ENCODE measurements at places on chromosomes 6 and 20.
A peak's percentile ranks its signal among the peaks of the same experiment; 100 is the strongest.

GRCh38 chr6:34022873-34023255 lies 123.0 kb downstream of the GRM4 start:
- H3K4me3 ChIP-seq: no peak overlapping the region
- peaks cover 22% of the 10 kb centered on the region for H3K4me1 ChIP-seq
- no peak for DNase-seq
- H3K27me3 ChIP-seq: peaks cover 34% of the 10 kb centered on the region
- H3K27ac ChIP-seq: no peak overlapping the region

DNA sequence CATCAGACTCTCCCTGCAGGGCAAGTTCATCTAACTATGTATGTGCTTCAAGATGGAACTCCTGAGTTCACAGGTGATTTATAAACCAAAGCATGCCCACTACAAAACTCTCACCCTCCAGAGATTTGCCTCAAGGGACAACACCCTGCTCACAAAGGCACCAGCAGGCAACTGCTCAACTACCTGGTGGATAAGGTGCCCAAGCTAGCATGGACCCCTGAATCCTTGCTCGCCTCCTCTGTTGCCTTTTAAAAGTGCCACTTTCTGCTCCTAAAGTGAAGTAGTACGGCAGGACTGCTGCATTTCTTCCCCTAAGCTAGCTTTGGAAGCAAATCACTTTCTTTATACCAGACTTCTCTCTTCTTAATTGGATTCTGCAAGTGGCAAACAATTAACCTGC lies 1.2 kb downstream of the LPA start:
- peaks cover 2% of the 10 kb centered on the region for H3K27me3 ChIP-seq
- H3K4me3 ChIP-seq: no peak overlapping the region
- peaks cover 11% of the 10 kb centered on the region for H3K4me1 ChIP-seq

- no peak overlapping the region for H3K4me3 ChIP-seq
- H3K27ac ChIP-seq: peak overlapping the region; percentile 60
- peaks cover 53% of the 10 kb centered on the region for H3K4me1 ChIP-seq
- no peak for DNase-seq
- H3K27me3 ChIP-seq: no peaks in the 10 kb centered on the region
These were observed 29.3 kb downstream of the ARHGAP18 start for GRCh38 chr6:129680633-129681032.

DNA sequence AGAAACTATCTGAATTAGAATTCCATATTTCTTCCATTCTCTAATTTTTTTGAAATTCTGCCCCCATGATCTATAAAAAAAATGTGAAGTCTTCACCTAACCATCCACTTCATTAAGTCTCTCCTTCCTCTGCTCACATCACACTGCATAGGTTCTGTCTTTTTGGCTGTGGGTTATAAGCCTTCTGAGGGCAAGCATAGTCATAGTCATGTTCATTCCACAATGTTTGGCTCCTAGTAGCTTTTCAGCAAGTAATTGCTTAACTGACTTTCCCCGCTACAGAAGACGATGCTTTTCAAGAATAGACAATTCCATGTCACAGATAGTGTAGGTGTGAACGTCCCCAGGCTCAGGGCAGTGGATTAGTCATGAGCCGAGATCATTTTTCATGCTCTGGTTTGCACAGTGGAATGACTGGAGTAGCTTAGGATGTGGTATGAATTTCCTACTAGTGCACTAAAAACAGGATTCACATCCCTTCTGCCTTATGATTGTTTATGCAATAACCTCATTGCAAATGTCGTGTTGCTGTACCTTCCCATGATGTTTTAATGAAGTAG lies 29.1 kb downstream of the WRNIP1 start:
- no peak overlapping the region for H3K4me3 ChIP-seq
- H3K27me3 ChIP-seq: no peaks in the 10 kb centered on the region
- peak overlapping the region; percentile 12 for H3K27ac ChIP-seq
- peaks cover 3% of the 10 kb centered on the region for H3K36me3 ChIP-seq
- no peak for DNase-seq
- peaks cover 15% of the 10 kb centered on the region for H3K4me1 ChIP-seq

DNA sequence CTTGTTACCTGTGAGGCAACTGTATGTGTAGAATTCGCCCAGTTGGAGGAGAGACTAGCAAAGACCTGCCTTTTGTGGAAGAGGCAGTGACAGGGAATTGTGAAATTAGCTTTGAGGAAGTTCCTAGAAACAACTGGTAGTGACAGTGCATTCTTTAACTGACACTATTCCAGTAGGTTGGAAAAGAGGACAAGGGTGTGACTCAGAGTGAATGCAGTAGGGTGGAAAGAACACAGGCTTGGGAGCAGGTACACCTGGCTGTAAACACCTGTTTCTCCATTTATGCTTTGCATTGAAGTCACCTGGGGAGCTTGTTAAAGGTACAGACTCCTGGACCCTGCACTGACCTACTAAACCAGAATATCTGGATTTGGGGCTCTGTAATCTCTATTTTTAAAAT lies 295.7 kb downstream of the PHACTR1 start:
- DNase-seq: no peak
- H3K4me1 ChIP-seq: peaks cover 33% of the 10 kb centered on the region
- H3K27me3 ChIP-seq: peaks cover 59% of the 10 kb centered on the region
- H3K27ac ChIP-seq: peak overlapping the region; percentile 38
- no peaks in the 10 kb centered on the region for H3K36me3 ChIP-seq

DNA sequence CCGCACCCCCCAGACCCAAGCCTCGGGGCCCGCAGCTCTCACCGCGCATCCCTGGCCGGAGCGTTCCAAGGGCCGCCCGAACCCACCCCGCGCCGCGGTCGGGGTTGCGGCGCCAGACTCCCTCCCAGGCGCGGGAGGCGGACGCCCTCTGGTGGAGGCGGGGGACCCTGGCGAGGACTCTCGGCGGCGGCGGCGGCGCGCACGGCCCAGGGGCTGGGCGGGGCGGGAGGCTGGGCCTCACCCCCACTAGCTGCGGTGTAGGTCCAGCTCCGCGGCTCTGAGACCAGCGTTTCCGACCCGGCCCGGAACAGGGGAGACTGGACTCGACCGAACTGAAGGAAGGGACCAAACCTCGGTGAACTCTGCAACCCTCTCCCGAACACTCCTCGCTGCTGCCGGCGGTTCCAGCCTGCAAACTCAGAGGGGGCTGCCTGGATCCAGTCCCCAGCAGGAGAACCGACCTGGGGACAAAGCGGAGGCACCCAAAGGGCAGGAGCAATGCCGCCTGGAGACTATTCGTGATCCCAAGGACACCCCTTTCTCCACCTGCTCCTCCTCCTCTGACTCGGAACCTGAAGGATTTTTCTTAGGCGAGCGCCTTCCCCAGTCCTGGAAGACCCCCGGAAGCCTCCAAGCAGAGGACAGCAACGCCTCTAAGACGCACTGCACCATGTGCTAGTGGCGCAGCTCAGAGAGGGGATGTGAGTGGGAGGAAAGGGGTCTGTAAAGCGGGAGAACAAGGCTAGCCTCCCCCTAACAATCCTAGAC lies 859 bp upstream of the TOMM6 start:
- peaks cover 3% of the 10 kb centered on the region for H3K36me3 ChIP-seq
- peak; percentile 87 for DNase-seq
- peaks cover 4% of the 10 kb centered on the region for H3K27me3 ChIP-seq
- H3K27ac ChIP-seq: peak overlapping the region; percentile 96
- H3K4me3 ChIP-seq: peak overlapping the region; percentile 95

DNA sequence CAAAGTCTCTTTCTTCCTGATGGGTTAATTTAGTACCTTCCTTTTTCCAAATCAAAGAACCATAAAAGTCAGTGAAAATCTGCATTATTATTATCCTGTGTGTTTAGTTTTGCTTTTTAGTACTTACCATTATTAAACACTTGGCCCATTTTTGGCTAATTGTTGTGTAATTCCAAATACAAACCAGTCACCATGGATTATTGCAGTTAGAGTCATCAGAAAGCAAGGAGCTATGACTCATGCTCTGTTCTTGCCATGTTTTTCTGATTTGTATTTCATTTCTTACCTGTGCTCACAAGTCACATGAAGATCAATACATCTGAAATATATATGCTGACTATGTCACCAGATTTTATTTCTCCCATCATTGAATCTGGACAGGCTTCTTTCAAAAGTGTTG lies 31.3 kb downstream of the SLC22A3 start:
- no peak overlapping the region for H3K27ac ChIP-seq
- no peak overlapping the region for H3K4me3 ChIP-seq
- DNase-seq: no peak
- H3K36me3 ChIP-seq: no peaks in the 10 kb centered on the region
- H3K4me1 ChIP-seq: no peaks in the 10 kb centered on the region
- no peaks in the 10 kb centered on the region for H3K27me3 ChIP-seq

DNA sequence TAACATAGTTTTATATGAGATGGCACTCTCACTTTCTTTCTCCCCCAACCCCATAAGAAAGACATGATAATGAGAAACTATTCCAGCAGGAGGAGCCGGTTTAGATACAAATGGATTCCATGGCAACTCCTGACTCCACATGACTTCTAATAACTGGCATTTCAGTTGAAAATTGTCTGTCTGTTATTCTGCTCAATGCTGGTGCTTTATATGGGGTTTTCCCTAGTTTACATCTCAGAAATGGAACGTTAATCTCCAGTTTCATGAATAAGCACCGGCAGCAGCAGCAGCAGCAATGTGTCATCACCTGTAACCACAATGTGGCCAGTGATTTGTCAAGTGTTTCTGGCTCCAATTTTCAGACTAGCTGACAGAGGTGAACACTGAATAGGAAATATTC lies 8.0 kb upstream of the SIM1 start:
- no peak overlapping the region for H3K27ac ChIP-seq
- H3K36me3 ChIP-seq: no peaks in the 10 kb centered on the region
- no peak for DNase-seq

GRCh38 chr6:81241126-81242041 lies 511.1 kb downstream of the TENT5A start:
- H3K27ac ChIP-seq: no peak overlapping the region
- H3K4me1 ChIP-seq: no peaks in the 10 kb centered on the region
- no peak overlapping the region for H3K4me3 ChIP-seq
- no peak for DNase-seq
- no peaks in the 10 kb centered on the region for H3K36me3 ChIP-seq
- no peaks in the 10 kb centered on the region for H3K27me3 ChIP-seq

DNA sequence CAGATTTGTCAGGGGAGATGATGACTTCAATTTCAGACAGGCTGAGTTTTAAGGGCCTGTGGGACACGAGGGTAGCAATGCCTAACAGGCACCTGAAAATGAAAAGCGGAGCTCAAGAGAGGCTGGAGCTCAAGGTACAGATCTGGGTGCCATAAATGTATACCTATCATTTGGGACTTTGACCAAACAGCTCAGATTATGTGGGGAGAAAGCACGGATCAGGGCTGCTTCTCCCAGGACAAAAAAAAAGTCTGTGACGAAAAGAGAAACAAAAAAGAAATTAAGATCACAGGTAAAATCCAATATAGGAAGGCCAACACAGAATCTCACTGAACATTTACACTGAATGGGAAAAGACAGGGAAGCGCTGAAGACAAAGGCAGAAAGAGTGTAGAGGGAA lies 1.9 kb downstream of the PRELID3B start:
- no peak for DNase-seq
- peak overlapping the region; percentile 91 for H3K4me3 ChIP-seq
- H3K27ac ChIP-seq: peak overlapping the region; percentile 14
- peaks cover 16% of the 10 kb centered on the region for H3K4me1 ChIP-seq
- H3K27me3 ChIP-seq: no peaks in the 10 kb centered on the region

GRCh38 chr6:112359863-112360262 lies 12.7 kb downstream of the RFPL4B start:
- H3K27me3 ChIP-seq: peaks cover 3% of the 10 kb centered on the region
- no peak overlapping the region for H3K27ac ChIP-seq
- H3K4me1 ChIP-seq: no peaks in the 10 kb centered on the region
- H3K36me3 ChIP-seq: no peaks in the 10 kb centered on the region
- DNase-seq: no peak

DNA sequence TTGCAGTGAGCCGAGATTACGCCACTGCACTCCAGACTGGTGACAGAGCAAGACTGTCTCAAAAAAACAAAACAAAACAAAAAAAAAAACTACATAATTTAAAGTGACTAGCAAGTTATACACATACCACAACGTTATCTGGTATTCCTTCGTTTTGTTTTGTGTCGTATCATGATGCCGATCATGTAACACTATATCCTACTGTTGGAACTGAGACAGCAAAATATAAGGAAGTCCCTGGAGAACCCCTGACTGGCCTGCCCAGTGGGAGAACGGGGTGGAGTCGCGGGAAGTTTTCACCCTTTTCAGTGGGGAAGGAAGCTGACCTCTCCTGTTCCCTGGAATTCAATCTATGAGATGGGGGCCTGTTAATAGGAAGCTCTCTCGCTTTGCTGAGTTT lies 15.1 kb downstream of the SOX4 start:
- H3K36me3 ChIP-seq: peaks cover 7% of the 10 kb centered on the region
- peaks cover 21% of the 10 kb centered on the region for H3K4me1 ChIP-seq
- no peaks in the 10 kb centered on the region for H3K27me3 ChIP-seq
- H3K4me3 ChIP-seq: no peak overlapping the region
- H3K27ac ChIP-seq: no peak overlapping the region

DNA sequence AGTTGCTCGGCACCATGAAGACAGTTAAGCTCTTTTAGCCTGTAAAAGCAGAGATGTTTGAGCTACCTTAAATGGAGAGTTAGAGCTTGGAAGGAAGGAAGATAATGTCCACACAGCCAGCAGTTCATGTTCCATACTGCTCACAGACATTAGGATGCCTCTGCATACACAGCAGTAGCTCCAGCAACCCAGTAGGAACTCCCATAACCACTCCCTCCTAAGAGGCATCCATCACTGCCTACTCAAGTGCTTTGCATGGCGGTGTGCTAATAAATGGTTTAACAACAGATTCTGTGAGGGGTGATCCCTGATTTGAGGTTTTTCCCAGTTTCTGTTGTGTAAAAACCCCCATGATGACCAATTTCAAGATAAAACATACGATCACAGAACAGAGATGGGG lies 286.4 kb downstream of the HACE1 start:
- no peak overlapping the region for H3K27ac ChIP-seq
- DNase-seq: no peak

Data from progenitor cell of endocrine pancreas (in vitro differentiated cells).